Activated naive CD8-positive, alpha-beta T cell treated with anti-CD3 and anti-CD28 coated beads, Interleukin-2, amount 10 ng/mL, durations not matched to agents 7 days and 5 days (primary cell): ENCODE measurements at places on chromosomes 11 and 22.
A peak's percentile ranks its signal among the peaks of the same experiment; 100 is the strongest.

DNA sequence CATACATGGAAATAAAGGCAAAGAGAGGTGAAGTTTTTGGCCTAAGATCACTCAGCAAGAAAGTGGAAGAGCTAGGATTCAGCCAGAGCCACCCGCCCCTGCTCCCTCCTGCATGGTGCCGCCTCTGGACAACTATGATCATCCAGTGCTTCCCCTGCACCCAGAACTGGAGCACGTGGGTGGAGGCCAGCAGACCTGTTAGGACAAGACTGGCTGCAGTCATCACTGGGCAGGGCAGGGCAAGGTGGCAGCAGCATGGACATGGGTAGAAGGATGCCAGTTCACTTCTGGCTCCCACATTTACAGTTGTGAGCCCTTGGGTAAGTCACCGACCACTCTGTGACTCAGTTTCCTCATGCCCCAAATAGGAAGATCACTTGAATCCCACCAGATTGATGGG is 131.0 kb downstream of the FBXO7 start:
- H3K4me3 ChIP-seq, result no peak overlapping the region
- H3K4me1 ChIP-seq, result peaks cover 7% of the 10 kb centered on the region
- no peak for DNase-seq
- H3K36me3 ChIP-seq, result no peaks in the 10 kb centered on the region
- no peak overlapping the region for H3K27ac ChIP-seq
- peaks cover 4% of the 10 kb centered on the region for H3K27me3 ChIP-seq

DNA sequence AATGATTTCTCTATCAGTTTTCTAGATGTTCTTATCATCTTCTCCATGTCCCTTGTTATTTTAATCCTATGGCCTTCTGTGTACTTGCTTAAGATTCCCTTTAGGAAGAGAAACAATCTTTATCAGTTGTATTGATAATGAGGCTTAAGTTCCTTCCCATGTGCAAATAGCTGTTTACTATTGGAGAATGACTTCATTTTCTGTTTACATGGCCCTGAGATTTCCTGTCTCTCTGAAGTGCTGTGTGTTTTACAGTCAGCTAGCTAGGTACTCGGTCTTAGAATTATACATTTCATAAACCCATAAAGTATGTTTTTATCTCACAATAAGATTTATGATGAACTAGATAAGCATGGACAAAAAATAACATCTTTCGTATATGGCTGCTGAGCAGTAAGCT is 67.5 kb upstream of the CCDC179 start:
- DNase-seq, result no peak
- H3K4me3 ChIP-seq, result no peak overlapping the region
- peaks cover 4% of the 10 kb centered on the region for H3K4me1 ChIP-seq
- H3K27ac ChIP-seq, result no peak overlapping the region

DNA sequence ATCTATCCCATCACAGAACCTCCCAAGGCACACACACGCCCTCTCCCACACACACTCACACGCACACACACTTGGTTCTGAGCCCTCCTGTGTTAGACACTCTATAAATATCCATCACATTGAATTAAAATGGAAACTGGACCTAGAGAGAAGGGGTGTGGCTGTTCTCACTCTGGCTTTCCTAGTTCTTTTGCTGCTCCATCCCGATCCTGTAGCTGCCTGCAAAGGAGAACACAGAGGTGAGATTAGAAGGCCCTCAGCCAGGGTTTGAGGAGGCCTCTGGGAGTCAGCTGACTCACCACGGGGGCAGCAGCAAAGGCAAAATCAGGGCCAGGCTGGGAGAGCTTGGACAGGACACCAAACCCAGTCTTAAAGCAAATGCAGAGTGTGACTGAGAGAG is 192.3 kb upstream of the CADM1 start:
- DNase-seq, result no peak
- H3K27ac ChIP-seq, result no peak overlapping the region
- H3K36me3 ChIP-seq, result no peaks in the 10 kb centered on the region
- H3K4me1 ChIP-seq, result no peaks in the 10 kb centered on the region

DNA sequence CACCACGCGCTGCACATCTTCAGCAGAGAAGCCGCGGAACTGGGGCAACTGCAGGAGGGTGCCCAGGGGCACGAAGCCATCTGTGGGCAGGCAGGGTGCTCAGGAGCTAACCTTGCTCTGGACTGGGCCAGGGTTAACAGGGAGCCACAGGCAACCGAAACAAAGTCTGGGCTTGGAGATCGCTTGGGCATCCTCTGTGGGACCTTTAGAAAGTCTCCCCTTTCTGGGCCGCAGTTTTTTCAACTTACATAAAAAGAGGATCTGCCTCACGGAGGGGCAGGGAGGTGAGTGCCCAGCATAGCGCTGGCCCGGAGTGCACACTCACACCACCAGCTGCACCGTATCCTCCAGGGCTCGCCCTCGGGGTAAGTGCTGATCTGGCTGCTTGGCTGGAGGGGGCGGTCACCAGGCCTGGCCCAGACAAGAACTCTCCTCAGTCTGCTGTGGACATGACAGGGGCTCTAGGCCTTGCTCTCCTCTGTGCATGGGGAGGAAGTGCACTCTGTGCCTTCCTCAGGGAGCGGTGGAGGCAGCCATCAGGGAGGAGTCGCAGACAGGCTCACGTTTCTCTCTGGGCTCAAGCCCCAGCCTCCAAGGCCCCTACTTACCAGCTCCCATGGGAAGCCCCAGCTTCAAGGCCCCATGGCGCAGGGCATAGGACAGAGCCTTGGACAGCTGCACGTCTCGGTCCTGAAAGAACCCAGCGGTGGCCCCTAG is 937 bp downstream of the TRPT1 start:
- peak overlapping the region; percentile 88 for H3K27ac ChIP-seq
- peaks cover 23% of the 10 kb centered on the region for H3K4me1 ChIP-seq
- no peak for DNase-seq
- H3K4me3 ChIP-seq, result peak overlapping the region; percentile 92
- peaks cover 3% of the 10 kb centered on the region for H3K36me3 ChIP-seq
